ENCODE measurements at places on chromosomes 2 and 18.

DNA sequence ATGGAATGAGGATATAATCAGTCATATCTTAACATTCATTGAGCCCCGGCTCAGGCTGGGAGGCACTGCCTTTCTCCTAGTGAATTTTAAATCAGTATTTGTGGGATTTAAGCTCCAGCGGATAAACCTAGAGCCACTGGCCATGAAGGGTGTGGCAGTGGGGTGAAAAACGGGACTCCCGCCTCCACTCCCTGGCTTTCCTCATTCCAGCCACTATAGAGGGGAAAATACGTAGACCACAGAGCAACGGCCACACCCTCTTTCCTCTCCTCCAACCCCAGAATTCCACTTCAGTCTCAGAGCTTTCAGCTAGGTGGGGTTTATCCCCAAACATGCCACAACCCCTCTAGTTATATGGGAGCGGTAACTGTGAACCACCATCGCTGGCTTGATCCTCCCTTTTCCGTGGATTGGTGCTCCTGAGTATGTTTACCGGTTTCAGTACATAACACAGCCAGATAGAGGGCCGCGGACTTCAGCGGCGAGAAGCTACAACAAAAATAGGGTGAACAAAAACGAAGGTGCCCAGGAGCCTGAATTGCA lies 70.6 kb upstream of the ITGB6 start:
- no peak for DNase-seq

- DNase-seq = no peak
Observed at GRCh38 chr2:241417626-241418025, 61.5 kb downstream of the FARP2 start.

GRCh38 chr2:152740743-152741328 lies 22.4 kb downstream of the ARL6IP6 start:
- DNase-seq = no peak

DNA sequence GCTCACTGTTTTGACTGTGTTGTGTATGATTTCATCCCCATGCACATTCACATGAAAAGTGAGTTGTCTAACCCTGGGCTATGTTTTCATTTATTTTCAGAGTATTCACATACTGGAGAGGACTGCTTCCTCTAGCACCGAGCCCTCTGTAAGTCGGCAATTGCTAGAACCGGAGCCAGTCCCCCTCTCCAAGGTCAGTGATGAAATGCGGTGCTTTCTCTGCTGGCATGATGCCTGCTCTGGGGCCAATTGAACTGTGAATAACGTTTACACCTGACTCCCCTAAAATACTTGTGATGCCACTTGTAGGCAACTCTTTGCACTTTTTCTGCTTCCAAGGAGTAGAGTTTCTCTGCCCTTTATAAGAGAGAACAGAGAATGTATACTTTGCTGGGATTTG lies 126.9 kb downstream of the PRKRA start:
- DNase-seq = no peak

Data from substantia nigra (tissue), 51 donors.